ENCODE measurements at places on chromosomes 12 and 14.

DNA sequence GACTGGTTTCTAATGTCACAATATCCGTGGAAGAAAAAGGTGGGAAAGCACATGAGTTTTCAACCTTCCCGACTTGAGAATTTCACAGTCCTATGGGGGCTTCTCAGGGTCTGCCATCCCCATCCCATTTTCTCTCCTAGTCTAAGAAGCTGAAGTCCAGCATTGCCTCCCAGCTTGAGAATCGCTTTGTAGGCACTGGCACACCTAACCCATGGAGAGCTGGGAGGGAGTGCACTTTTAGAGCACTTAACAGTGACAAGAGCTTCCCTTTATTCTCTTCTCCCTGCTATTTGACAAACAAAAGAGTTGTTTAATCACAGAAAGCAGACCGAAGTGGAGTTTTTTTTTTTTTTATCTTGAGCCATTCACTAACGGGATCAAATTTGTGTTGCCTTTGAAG, 22.8 kb upstream of the SRRM4 start:
- peak; percentile 67 for DNase-seq

GRCh38 chr12:97638739-97639138, 176.1 kb downstream of the RMST start:
- DNase-seq = peak; percentile 59

GRCh38 chr12:3884671-3885070, 11.5 kb upstream of the PARP11 start:
- no peak for DNase-seq

DNA sequence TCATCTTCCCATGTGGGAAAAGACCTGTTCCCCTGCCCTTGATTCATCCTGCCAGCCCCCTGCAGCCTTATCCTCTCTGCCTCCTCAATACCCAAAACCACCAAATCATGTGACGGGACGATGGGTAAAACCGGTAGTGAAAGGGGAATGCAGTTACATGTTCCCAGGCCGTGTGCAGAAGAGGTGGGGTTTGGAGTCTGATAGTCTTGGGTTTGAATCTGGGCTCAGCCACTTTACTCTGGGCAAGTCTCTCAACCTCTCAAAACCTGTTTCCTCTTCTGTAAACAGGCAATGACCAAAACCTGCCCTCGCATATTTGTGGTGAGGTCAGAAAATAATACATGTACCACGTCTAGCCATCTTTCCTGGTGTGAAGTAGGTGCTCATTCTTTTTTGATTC, 123.0 kb downstream of the PLXNC1 start:
- no peak for DNase-seq

DNA sequence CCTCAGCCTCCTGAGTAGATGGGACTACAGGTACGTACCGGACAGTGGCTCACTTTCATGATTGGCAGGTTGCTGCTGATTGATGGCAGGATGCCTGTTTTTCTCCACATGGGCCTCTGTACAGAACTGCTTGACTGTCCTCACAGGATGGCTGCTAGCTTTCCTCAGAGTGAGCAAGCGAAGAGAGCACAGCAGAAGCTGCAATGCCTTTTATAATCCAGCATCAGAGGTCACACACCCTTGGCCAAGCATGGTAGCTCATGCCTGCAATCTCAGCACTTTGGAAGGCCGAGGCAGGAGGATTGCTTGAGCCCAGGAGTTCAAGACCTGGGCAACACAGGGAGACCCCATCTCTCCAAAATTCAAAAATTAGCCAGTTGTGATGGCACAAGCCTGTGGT, 31.0 kb downstream of the ARF6 start:
- DNase-seq = no peak

- DNase-seq = no peak
These were observed 40.0 kb upstream of the DDX11 start for GRCh38 chr12:31033681-31034080.

DNA sequence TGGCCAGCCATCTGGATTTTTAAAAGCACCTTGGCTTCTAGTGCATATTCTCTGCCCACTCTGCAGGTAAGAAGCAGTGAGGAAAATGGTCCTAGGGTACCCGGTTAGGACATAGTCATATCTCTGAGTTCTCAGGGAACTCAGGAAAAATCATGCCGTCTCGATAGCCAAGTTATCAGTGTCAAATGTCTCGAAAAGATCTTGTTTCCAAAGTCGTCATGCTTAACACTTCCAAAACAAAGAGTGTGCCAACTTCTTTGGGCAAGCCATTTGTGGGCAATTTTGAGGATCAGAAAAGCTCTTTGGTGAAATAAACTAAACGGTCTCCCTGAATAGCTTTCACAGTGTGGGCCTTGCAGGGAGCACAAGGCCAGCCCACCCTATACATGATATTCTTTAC, 39.2 kb downstream of the RASSF3 start:
- DNase-seq = no peak

DNA sequence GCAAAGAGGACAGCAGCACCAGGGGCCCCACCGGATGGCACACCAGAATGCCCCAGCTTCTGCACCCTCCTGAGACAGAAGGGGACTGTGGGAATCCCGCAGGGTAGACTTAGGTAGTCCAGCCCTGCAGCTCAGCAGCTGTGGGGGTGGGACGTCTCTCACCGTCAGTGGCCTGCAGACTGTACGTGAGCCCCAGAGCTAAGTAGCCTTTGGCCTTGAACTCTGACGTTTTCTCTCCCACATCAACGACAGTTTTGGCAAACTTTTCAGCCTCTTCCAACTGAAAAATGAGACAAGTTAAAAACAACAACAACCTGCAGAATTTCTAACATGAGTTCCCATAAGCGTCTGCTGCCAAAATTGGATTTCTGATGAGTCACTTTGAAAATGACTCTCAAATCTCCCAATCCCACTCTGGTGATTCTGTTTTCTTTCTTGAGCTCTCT, 161.4 kb downstream of the TTC7B start:
- DNase-seq = no peak

GRCh38 chr12:31859232-31859977, 99.8 kb upstream of the RESF1 start:
- DNase-seq = no peak

- DNase-seq = no peak
These were observed 39.9 kb upstream of the PTPRR start for GRCh38 chr12:70960484-70960883.

DNA sequence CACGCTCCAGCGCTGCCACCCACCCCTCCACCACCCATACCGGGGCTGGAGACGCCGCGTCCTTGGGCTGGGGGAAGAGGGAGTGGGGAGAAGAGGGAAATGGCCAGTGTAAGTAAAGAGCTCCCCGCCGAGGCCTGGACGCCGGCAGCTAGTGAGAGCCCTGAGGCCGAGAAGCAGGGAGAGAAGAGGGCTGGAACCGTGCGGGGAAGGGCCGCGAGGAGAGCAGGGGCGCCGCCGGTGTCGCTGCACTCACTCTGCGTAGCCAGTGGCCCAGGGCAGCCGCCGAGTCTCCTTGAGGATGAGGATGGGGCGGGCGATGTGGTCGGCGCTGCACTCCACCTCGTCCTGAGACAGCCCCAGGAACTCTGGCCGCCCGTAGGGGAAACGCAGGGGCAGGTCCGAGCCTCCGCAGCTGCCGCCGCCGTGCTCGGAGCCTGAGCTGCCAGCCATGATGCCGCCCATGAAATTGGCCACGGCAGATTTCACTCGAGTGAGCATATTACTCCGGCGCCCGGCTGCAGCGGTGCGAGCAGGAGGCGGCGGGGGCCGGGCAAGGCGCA, 631 bp downstream of the PPM1H start:
- peak; percentile 57 for DNase-seq

DNA sequence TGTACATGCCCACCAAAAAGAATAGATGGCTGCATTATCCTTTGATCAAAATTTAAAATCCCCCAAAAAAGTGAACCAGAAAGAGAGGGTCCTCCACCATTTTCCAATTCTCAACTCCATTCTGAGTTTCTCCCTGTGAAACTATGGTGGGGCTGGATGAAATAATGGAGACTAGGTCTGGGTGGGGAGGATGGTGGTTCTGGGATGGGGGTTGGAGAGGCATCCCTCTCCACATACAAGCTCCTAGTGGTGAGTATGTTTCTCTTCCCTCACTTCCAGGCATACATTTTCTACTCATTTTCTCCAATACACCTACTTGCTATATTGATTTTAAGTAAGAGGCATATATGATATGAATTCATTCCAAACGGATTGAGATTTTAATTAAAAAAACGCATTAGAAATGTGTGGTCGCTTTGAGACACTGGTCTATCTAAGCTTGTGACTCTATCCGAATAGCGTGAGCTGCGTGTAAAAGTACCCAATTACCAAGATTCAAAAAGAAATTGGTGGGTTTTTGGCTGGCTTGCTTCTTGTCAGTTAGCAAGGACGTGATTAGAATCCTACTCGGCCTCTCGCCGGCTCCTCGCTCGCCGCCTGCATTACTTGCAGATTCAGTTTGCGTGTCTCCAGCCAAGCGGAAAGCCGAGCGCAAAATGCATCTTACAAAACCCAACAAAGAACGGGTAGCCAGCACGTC, 3.4 kb downstream of the ASCL1 start:
- DNase-seq = peak; percentile 91

DNA sequence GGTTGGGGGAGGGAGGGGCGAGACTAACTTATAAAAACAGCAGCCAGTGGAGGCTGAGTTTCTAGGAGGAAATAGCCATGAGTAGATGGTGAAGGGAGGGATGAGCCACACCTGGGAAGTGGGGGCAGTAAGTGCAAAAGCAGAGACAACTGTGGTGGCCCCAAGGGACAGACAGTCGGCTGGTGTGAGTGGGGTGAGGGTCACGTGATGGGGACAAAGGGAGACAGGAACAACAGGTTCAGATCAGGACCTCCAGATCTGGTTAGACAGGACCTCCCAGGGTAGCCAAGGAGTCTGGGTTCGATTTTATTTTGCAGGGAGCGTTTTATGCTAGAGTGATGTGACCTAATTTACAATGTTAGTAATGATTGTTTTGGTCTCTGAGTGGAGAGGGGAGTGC, 8.6 kb downstream of the RPH3A start:
- no peak for DNase-seq

- peak; percentile 84 for DNase-seq
These were observed 3.9 kb downstream of the DDN start for GRCh38 chr12:48995086-48995879.

DNA sequence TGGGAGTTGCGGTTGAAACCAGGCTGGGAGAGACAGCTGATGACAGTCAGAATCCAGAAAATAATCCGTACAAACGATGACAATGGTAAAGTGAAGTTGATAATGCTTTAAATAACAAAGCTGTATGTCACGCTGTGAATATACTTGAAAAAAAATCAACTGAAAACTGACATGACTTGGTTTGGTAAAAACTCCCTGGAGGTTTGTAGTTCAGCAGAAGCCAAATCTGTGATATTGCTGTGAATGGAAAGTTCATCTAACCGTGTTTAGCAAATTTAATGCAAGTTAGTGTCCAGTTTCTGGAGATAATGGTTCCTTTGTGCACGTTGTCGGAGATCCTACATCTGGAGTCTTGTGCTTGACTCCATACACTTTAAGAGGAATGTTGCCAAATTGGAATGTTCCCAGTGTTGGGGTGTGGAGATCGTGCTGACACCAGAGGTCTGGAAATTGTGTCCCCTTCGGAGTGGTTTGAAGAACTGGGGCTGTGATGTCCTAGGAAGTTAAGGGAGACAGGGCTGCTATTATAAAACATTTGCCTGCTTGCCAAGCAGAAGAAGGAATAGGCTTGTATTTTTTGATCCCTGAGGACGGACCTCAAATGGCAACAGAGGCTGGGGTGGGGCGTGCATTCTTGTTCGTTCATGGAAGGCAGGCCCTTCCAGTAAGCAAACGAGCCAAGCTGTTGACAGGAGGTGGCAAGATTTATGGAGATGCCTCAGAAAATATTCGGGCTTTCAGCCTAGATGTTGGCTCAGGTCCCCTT, 30.6 kb downstream of the PPFIBP1 start:
- DNase-seq = no peak

DNA sequence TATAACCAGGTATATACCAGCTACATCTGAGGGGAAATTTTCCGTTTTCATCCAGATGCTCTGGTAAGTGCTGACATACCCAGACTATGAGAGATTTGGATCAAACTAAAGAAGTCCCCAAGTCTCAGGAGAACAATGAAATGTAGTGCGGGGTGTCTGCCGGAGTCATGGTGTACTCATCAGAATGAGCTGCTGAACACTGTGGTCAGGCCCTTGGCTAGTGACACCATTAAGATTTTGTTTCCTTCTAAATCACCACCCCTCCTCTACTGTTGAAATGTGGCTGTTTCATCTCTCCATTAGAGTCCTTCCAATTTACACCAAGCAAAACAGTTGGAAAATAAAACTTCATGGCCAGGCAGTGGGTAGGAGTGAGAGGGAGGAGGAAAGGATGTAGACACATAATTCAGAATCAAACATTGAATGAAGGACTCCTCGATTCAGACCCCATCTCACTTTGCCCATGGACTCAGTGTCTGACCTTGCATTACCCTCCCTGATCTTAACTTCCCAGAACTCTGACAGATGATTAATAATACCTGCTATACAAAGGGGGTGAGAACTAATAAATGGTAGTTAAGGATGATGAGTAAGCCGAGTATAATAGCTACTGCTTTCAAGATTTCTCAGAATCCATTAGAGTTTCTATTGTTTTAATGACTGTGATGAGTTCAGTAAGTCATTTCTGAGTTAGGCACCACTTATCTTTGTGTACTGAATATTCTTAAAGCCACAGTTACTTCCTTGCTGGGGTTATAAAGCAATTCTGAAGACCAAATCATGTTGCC, 127.4 kb downstream of the CRADD start:
- DNase-seq = no peak

GRCh38 chr12:113418213-113418879, 3.8 kb upstream of the SDSL start:
- no peak for DNase-seq

- no peak for DNase-seq
These were observed 6.2 kb downstream of the LPCAT3 start for GRCh38 chr12:7012024-7012607.

DNA sequence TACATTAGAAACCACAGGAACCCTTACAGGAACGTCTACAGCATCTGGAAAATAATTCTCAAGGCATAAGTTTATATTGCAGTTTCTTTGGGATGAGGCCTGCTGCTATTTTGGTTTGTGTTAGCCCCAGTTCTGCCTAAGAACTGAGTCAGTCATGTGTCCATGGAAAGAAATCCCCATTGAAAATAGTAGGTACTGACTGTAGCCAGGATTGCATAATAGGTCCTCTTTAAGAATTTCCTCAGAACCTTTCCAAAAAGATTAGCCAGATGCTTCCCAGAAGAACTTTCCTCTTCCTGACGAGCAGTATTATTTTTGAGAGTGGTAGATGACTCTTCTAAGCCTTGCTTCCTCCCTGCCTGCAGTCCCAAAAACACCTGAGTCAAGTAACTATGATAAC, 52.6 kb downstream of the RASSF8 start:
- no peak for DNase-seq

DNA sequence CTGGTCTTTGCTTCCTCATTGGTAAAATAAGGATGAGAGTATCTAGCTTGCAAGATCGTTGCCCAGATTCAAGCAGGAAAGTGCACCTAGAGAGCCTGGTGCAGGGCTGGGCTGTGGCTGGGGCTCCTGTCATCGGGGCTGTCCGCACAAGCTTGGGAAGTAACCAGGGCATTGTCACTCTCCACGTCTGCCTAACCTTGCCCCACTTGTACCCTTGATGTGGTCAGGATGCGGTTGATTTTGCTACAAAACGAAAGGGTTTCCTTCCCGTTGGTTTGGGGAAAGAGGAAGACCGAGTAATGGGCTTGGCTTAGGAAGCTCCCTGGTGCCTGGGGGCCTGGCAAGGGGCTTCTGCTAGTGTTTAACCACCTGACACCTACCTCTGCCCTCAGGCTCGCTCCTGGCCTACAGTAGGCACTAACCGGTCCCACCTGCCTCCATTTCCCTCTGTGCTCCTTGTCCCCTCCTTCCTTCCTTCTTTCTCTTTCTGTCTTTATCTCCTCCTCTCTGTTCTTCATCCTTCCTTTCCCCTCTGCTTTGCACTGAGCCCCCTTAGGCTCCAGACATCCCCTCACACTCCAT, 21.8 kb downstream of the MVK start:
- DNase-seq = no peak

GRCh38 chr14:86505808-86506207, 975.9 kb downstream of the FLRT2 start:
- no peak for DNase-seq
